ENCODE measurements at places on chromosomes 11 and 22. TPM values are rescaled to one million over a fixed set of nuclear protein-coding genes. Genes with fewer than 3 reads are reported as not detected.

Gene INPP5J
- total RNA-seq = 0.23 TPM

Gene GLYATL2
- total RNA-seq = 0.10 TPM

Gene MUC5AC
- total RNA-seq = not detected

Gene EPS8L2
- total RNA-seq = 42.6 TPM
